ENCODE measurements at places on chromosomes 7 and 10. TPM values are rescaled to one million over a fixed set of nuclear protein-coding genes. Genes with fewer than 3 reads are reported as not detected.

The AASS gene
- polyA plus RNA-seq = 2.6 TPM

The HTR7 gene
- not detected for polyA plus RNA-seq

The VWA2 gene
- not detected for polyA plus RNA-seq

The VAX1 gene
- not detected for polyA plus RNA-seq

The OGDHL gene
- not detected for polyA plus RNA-seq

The AMPH gene
- not detected for polyA plus RNA-seq

The NRG3 gene
- polyA plus RNA-seq = not detected

GRCh38 chr7:84176716-84177115, 17.9 kb downstream of the SEMA3A start:
- DNase-seq = no peak

GRCh38 chr7:106518967-106519366, 142.0 kb downstream of the CCDC71L start:
- no peak for DNase-seq

- no peak for DNase-seq
Observed at GRCh38 chr7:17520941-17521340, 222.5 kb downstream of the AHR start.

- no peak for DNase-seq
Observed at GRCh38 chr7:92076509-92076908, 57.8 kb downstream of the CYP51A1 start.

GRCh38 chr7:18363751-18364380, 131.7 kb upstream of the HDAC9 start:
- DNase-seq = no peak

GRCh38 chr7:78052112-78052511, 253.5 kb downstream of the PHTF2 start:
- DNase-seq = no peak

GRCh38 chr10:1043532-1043995, 5.4 kb downstream of the IDI1 start:
- DNase-seq = peak; percentile 72

DNA sequence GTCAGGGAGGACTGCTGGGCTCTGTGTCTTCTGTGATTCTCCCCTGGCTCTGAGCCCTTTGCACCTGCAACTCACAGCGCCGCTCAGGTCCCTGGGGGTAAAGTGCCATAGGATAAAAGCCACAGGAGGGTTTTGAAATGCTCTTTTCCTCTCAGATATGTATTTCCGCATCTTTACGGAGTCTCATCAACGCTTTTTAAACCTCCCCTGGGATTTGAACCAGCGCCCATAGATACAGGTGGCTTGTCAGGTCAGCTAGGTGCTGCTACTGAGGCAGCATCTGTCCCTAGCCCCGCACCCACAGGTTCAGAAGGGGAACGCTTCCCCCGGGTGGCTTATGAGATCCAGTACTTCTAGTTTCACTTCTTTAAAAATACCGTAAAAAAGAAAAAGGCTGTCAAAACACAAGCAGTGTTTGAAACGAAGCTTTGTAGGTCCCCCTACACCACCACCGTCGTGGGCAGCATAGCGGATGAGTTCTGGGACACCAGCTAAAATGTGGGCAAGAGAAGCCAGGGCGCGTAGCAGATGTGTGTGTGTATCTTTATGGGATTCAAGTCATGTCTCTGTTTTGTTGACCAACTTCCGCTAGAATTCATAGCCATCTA, 173.5 kb downstream of the CUX1 start:
- peak; percentile 77 for DNase-seq
